ENCODE measurements at places on chromosomes 6 and 20. TPM values are rescaled to one million over a fixed set of nuclear protein-coding genes. Genes with fewer than 3 reads are reported as not detected.
A peak's percentile ranks its signal among the peaks of the same experiment; 100 is the strongest.

GRCh38 chr20:23200914-23201313 lies 114.8 kb upstream of the CD93 start:
- no peak for DNase-seq

DNA sequence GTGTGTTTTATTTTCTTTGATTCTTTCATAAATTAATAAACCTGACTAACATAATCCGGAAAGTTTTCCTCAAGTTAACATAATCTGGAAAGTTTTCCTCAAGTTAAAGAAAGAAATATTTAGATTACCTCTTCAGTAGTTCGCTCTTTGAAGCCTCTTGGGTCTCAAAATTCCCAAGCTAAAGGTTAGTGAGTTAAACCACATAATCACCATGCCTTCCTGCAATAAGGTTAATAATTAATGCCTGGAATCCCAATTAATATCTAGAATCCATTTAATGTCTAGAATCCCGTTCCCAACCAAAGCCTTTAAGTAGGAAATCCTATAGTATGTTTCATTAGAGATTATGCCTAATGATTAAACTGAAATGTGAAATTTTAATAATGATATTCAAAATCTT lies 12.9 kb downstream of the DCDC2 start:
- no peak for DNase-seq

DNA sequence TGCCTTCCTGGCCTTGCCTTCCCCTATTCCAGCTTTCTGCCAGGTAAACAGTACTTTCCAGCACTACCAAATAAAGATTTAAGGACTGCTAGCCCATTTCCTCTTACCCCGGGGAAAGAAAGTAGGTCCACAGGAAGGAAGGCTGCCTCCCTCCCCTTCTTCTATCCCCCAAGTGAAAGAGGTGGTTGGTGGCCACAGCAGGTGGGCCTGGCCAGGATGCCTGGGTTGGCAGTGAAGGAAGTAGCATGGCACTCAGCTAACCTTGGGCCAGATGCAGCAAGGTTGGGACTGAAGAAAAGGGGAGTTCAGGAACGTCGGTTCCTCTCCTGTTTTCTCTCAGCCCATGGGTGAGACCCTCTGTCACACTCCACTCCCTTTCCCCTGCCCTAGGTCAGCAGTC lies 8.9 kb downstream of the NFKBIL1 start:
- DNase-seq = no peak

GRCh38 chr6:150250826-150251225 lies 108.0 kb downstream of the PPP1R14C start:
- DNase-seq = no peak

DNA sequence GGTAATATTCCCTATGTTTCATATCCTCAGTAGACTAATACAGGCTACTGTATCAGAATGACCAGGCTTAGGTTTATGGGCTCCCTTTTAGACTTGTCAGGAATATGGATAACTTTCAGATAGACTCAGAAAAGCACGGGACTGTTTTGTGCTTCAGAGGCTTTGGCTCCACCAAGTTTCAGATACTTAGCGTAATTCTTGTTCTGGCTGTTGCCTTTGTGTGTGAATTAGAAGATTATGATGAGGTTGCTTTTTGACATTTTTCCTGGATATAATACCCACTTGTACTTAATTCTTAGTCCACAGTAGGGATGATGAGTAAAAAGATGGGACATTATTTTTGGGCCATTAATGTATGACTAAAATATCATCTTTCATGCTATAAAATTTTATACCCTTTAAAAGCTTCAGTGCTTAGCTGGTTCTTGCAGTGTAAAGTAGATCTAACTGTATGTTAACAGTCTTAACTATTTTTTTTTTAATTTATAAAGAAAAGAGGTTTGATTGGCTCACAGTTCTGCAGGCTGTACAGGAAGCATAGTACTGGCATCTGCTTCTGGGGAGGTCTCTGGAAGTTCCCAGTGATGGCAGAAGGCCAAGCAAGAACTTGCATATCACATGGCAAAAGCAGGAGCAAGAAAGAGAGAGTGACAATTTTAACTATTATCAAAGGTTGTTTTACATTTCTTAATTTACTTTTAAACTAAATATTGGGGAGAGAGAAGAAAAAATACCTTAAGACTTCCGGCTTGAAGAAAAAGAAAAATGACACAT lies 120.7 kb downstream of the ZFAND3 start:
- no peak for DNase-seq

DNA sequence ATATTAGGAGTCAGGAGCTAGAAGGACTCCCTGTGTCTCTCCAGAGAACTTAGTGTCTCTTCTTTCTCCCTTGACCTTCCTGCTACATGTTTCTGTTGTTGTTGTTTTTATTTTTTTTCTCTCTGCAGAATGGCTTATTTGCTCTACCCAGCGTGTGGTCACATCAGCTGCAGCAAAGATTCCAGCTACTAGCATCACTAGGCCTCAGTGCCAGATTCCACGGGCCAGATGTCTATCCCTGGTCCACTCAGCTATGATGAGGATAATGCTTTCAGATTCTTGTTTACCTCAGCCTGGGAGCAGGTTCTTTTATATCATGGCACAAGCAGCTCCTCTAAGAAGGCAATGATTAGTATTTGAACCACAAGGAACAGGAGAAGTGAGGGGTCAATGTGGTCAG lies 110.0 kb downstream of the PLCB1 start:
- DNase-seq = no peak

DNA sequence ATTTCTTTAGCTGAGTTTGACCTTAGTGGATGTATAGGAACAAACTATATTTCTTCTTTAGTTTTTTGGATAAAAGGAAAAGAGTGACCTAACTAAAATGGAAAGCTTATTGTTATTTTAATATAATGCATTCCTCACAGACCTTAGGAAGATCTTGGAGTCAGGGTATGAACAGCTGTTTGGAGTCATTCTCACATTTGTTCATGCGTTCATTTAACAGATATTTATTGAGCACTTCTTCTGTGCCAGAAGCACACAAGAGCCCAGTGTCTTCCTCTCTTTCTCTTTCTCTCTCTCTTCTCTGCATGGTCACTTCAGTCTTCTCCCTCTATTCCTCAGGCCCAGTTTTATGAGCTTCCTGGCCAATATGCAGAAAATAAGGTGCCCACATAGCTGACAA lies 744.0 kb upstream of the MAP3K7 start:
- no peak for DNase-seq

DNA sequence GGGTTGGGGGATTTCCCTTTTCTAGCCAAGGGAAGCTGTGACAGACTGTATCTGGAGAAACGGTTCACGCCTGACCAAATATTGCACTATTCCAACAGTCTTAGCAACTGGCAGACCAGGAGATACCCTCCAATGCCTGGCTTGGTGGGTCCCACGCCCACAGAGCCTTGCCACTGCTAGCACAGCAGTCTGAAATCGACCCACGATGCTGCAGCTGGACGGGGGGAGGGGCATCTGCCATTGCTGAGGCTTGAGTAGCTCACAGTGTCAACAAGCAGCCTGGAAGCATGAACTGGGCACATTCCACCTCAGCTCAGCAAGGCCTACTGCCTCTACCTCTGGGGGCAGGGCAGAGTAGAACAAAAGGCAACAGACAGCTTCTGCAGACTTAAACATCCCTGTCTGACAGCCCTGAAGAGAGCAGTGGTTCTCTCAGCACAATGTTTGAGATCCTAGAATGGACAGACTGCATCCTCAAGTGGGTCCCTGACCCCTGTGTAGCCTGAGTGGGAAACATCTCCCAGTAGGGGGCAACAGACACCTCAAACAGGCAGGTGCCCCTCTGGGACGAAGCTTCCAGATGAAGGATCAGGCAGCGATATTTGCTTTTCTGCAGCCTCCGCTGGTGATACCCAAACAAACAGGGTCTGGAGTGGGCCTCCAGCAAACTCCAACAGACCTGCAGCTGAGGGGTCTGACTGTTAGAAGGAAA lies 89.9 kb upstream of the ECI2 start:
- DNase-seq = no peak

DNA sequence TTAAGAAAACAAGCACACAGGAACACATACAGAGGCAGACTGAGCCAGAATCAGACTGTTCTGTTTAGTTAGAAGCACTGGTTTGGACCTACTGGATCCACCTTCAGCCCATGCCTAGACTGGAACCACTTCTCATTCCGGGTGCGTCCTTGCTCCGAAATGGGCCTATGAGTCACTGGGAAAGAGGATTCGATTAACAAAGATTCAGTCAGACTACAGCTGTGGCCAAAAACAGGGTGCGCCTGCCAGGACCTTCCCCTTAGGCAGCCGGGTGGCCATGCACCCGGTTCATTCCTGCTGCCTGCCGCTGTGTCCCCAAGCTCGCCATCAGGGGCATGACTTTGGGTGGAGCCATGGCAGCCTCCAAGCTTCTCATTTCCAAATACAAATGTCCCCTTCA lies 14.5 kb upstream of the KCNK5 start:
- peak; percentile 38 for DNase-seq

The MARCKS gene
- total RNA-seq = 114 TPM

The NFS1 gene
- total RNA-seq = 26.0 TPM

The ELOVL4 gene
- 0.20 TPM for total RNA-seq

The PCSK2 gene
- total RNA-seq = 0.17 TPM

The NRN1 gene
- total RNA-seq = 22.1 TPM

All from spleen (tissue), 13 donors.